Hematopoietic multipotent progenitor cell treated with erythropoietin and hydrocortisone succinate and interleukin-3 and kit ligand, for 6 days (in vitro differentiated cells): ENCODE measurements at places on chromosomes 11 and 22.

DNA sequence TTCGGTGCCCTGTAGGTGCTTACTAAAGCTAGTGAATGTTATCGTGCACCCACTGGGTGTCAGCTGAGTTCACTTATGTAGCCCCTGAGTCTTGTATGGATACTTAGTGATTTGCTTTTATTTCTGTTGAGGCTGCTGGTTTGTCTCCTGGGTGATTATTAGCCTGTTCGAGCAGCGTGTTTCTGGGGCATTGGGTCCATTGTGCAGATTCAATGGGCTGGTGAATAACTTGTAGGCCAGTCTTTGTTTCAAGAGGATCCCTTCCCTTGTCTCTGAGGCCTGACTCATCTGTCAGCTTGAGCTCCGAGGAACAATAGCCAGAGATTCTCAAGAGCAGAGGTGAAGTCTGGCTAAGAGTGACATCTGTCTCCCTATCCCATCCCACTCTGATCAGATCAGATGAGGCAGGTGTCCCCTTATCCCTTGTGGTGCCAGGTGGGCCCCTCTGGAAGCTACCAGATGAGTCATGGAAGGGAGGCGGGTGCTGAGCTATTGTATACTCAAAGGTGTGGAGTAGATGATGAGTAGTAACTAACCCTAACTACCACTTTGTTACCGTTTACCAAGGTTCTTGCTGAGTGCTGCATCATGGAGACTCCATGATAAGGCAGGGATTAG is 3.7 kb downstream of the MIAT start:
- no peak for DNase-seq

DNA sequence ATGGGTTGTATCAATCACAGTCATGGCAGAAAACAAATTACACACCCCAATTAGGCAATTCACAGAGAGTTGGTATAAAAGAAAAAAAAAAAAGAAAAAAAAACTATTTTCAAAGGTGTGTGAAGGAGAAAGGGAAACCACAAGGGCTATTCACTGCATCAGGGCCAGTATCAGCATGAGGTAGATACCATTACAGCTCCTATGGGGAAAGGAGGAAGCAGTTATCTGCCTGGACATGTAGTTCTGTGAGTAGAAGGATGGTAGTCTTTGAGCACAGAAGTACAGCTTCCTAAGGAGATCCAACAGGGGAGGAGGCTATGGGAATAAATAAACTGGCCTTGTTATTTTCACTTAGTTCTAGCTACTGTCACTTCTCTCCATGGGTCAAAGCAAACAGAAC is 746.1 kb downstream of the LUZP2 start:
- no peak for DNase-seq

DNA sequence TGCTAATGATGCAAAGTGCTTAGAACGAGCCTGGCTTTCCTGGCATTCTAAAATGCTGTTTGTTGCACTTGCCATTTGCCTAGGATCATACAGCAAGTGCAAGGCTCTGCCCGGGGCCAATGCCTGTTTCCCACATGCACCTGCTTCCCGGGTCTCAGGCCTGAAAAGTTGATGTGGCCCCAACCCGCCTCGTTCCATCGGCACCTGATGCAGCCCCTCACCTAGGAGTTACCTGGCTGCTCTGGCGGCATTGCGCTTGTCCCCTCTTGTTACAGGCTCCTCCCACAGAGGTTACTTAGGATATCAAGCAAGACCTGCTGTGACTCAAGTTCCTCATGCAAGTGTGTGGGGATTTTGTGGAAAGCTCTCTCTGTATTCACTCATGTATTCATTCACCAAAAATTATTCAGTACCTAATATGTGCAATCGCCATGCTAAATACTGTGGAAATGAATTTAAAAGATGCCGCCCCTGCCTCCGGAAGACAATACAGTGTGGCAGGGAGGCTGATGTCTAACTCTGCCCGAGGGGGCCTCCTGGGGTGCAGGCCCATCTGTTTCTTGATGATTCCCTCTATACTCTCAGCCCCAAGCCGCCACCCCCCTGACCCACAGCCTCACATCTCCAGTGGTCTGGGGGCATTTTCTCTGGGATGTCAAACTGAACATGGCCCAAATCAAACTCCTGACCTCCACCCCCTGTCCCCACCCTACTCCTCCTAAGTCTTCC is 184.5 kb downstream of the EFCAB6 start:
- no peak for DNase-seq

DNA sequence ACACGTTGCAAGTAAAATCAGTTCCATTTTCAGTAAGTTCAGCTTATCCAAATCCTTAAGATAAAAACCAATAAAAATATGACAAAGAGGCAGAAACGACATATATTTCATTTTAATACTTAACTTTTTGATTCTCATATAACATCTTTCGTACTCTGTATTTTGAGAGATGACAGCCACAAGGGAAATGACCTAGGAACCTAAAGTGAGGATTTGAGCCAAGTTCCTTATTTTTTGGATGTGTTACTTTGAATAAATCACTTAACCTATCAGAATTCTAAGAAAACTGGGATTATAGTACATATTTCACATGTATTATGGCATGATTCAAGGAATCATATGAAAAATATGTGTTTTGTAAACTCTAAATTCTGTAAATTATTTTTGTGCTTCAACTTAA is 143.6 kb upstream of the TRPC6 start:
- no peak for DNase-seq

DNA sequence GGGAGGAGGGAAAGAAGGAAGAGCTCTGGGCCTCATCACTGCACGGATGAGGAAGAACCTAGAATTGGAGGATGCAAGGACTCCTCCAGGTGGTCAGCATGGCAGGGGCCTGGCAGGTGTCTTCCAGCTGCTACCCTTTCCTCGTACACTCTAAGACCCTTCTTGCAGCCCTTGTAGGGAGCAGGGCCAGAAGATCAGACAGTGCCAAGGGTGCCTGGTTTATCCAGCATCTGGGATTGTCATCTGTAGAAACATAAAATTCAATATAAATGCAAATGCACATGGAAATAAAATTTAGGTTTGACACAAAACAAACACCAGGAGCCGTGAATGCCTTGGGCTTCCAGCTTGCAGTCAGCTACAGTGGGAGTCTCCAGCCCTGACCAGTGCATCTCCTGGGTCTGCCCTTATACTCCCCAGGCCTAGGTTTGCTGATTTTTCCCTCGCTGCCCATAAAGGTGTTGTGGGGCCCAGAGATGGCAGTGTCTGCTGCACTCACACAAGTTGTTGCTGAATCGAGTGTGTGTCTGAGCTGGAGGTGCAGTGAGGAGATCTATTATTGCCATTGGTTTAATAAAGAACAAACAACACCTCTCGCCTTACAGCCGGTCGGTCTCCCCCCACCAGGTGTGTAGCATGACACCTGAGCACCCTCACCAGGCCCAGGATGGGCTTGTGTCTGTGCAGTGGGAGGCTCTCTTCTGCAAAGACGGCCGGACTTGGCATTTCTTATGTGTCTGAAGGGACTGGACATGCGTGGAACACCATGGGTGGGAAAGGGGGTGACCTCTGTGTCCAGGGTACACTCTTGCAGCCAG is 87.1 kb downstream of the BCR start:
- no peak for DNase-seq

GRCh38 chr22:17952273-17952801 is 72.0 kb downstream of the MICAL3 start:
- DNase-seq: peak; percentile 79

- no peak for DNase-seq
Observed at GRCh38 chr11:114163229-114163631, 103.7 kb downstream of the ZBTB16 start.

DNA sequence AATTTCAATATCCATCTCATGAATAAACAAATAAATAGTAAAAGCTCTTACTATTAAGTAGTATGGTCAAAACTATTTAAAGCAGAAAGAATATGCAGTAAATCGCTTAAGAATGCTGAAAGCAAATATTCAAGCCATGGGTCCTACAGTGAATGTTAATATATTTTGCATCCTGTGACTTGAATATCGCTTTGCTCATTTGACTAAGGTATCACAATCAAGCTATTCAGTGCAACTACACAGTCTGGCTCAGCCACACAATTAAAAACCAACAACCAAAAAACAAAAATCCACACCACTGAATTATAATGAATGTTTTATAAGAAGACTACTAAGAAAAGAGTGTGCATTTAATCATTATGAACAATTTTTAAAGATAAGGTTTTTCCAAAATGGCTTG is 45.3 kb downstream of the RAB6A start:
- DNase-seq: no peak

DNA sequence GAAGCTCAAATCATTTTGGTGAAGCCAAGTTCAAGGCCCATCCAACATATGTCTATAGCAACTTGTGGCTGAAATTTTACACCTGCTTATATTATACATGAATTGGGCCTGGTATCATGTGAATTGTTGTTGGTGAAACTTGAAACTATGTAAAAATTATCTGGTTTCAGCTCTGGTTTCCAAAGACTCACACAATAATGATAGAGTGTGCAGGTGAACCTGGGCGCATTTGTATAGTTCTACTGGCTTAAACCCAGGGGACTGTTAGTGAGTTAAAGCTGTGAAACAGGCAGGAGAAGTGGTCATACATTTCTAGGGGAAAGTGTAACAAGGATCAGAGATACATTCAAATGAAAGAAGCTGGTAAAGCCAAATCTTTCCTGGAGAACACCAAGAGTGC is 627.3 kb downstream of the METTL15 start:
- DNase-seq: no peak

- no peak for DNase-seq
Observed at GRCh38 chr22:46433318-46433717, 97.8 kb downstream of the TRMU start.

GRCh38 chr11:95262994-95263765 is 32.2 kb upstream of the SESN3 start:
- DNase-seq: peak; percentile 47

GRCh38 chr11:35290876-35291275 is 128.5 kb downstream of the SLC1A2 start:
- DNase-seq: no peak

DNA sequence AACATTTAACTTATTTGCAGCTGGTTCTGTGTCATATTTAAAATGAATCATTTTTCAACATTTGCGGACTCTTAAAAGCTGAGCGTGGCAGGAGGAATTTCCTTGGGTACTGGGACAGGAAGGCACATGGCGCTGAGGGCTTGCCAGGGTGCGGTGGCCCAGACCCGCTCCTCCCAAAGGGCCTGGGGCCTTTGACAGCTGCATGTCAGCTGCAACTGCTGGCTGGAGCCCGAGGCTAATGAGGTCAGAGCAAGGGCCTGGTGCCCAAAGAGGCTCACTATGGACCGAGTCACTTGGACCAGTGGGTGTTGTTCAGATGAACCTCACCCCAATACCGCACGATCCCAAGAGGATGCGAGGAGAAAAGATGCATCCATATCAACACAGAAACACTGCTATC is 326.9 kb downstream of the CTTN start:
- DNase-seq: no peak

DNA sequence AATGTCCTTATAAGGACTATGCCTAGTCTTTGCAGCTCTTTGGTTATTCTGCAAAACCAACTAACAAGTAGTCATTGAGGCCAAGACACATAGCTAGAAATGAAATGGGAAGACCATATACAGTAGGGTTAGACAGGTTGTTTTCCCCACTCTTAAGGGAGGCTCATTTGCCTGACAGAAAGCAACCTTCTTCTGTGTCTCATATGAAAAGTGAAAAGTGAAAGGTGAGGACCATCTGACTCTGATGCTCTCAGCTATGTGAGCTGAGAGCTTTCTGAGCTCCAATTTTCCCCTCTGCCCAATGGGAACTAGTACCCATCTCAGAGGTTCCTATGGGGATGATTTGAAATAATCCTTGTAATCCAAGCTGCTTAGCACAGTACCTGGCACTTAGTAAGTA is 142.0 kb upstream of the BDNF start:
- DNase-seq: no peak
